Osteocyte (in vitro differentiated cells): ENCODE measurements at places on chromosomes 16 and 17. TPM values are rescaled to one million over a fixed set of nuclear protein-coding genes. Genes with fewer than 3 reads are reported as not detected.
A peak's percentile ranks its signal among the peaks of the same experiment; 100 is the strongest.

The NPIPB13 gene
- 10.0 and 22.9 TPM in 2 replicates for total RNA-seq

GRCh38 chr16:3112881-3113574 is 642 bp downstream of the ZNF205 start:
- H3K36me3 ChIP-seq = peaks cover 2% of the 10 kb centered on the region
- peak overlapping the region; percentile 85 for H3K4me3 ChIP-seq
- peak overlapping the region; percentile 56 for H3K27ac ChIP-seq
- no peaks in the 10 kb centered on the region for H3K27me3 ChIP-seq
- DNase-seq = no peak
- peaks cover 25% of the 10 kb centered on the region for H3K4me1 ChIP-seq

The TPPP3 gene
- 1.4 and 1.5 TPM in 2 replicates for total RNA-seq

- DNase-seq = no peak
- H3K27ac ChIP-seq = no peak overlapping the region
- peaks cover 8% of the 10 kb centered on the region for H3K4me1 ChIP-seq
- no peaks in the 10 kb centered on the region for H3K27me3 ChIP-seq
- no peak overlapping the region for H3K4me3 ChIP-seq
Measured at GRCh38 chr16:85255777-85256176, 143.5 kb upstream of the CIBAR2 start.

- H3K4me3 ChIP-seq = no peak overlapping the region
- no peak for DNase-seq
- peaks cover 29% of the 10 kb centered on the region for H3K4me1 ChIP-seq
- H3K36me3 ChIP-seq = no peaks in the 10 kb centered on the region
- H3K27me3 ChIP-seq = no peaks in the 10 kb centered on the region
Measured at GRCh38 chr17:80025140-80025539, 10.5 kb downstream of the TBC1D16 start.

GRCh38 chr16:74252329-74252728 is 44.3 kb upstream of the PSMD7 start:
- DNase-seq = no peak
- H3K36me3 ChIP-seq = no peaks in the 10 kb centered on the region
- H3K4me3 ChIP-seq = no peak overlapping the region
- peaks cover 18% of the 10 kb centered on the region for H3K27me3 ChIP-seq

- no peak for DNase-seq
- no peaks in the 10 kb centered on the region for H3K36me3 ChIP-seq
- no peaks in the 10 kb centered on the region for H3K27me3 ChIP-seq
- no peaks in the 10 kb centered on the region for H3K4me1 ChIP-seq
- H3K4me3 ChIP-seq = no peak overlapping the region
- no peak overlapping the region for H3K27ac ChIP-seq
Measured at GRCh38 chr17:56085576-56086267, 67.6 kb upstream of the ANKFN1 start.

DNA sequence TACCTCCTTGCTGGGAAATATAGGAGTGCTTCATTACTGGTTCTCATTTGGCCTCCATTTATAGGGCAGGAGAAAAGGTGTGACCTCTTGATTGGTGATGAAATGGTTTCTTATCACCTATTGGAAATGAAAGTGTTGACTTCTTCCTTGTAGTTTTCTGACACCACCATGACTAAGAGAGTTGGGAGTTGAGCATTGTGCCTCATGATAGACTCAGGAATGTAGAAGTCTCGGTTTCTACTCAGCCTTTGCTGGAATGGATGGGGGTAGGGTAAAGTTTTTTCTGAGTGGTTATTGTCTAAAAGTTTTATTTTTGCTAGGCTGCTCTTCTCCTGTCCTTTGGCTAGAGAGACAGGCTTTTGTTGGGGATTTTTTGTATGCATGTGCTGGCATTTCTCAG is 117.4 kb downstream of the PHKB start:
- H3K36me3 ChIP-seq = peaks cover 13% of the 10 kb centered on the region
- no peaks in the 10 kb centered on the region for H3K4me1 ChIP-seq
- H3K27ac ChIP-seq = no peak overlapping the region
- DNase-seq = no peak

DNA sequence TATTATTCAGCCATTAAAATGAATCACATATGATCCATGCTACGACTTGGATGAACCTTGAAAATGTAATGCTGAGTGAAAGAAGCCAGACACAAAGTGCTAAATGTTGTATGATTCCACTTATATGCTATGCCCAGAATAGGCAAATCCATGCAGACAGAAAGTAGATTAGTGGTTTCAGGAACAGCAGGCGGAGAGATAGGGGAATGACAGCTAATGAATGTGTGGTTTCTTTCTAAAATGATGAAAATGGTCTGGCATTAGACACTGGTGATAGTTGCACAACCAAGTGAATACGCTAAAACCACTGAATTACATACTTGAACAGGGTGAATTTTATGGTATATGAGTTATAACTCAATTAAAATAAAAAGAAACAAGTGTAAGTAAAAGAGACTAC is 121.8 kb upstream of the NOG start:
- H3K4me3 ChIP-seq = no peak overlapping the region
- DNase-seq = no peak
- H3K27me3 ChIP-seq = no peaks in the 10 kb centered on the region
- H3K36me3 ChIP-seq = no peaks in the 10 kb centered on the region
- H3K4me1 ChIP-seq = no peaks in the 10 kb centered on the region
- H3K27ac ChIP-seq = no peak overlapping the region
